SW480 (cell line): ENCODE measurements at places on chromosomes 5 and 9.
A peak's percentile ranks its signal among the peaks of the same experiment; 100 is the strongest.

DNA sequence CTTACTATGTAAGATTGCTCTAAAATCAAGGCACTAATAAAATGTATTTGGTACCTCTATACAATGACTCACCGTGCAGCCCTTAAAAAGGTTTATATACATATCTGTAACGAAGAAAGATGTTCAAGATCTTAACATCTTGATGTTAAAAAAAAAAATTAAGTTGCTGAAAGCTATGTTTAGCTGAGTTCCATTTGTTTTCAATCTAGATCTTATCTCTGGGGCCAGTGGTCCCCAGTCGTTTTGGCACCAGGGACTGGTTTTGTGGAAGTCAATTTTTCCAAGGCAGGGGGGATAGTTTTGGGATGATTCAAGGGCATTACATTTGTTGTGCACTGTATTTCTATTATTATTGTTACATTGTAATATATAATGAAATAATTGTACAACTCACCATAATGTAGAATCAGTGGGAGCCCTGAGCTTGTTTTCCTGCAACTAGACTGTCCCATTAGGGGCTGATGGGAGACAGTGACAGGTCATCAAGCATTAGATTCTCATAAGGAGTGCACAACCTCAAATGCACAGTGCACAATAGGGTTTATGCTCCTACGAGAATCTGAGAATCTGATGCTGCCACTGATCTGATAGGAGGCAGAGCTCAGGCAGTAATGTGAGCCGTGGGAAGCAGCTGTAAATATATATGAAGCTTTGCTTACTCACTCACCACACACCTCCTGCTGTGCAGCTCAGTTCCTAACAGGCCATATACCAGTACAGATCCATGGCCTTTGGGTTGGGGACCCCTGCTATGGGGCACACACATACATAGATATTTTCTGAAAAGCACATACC, 27.6 kb upstream of the TSLP start:
- peak; percentile 24 for DNase-seq

DNA sequence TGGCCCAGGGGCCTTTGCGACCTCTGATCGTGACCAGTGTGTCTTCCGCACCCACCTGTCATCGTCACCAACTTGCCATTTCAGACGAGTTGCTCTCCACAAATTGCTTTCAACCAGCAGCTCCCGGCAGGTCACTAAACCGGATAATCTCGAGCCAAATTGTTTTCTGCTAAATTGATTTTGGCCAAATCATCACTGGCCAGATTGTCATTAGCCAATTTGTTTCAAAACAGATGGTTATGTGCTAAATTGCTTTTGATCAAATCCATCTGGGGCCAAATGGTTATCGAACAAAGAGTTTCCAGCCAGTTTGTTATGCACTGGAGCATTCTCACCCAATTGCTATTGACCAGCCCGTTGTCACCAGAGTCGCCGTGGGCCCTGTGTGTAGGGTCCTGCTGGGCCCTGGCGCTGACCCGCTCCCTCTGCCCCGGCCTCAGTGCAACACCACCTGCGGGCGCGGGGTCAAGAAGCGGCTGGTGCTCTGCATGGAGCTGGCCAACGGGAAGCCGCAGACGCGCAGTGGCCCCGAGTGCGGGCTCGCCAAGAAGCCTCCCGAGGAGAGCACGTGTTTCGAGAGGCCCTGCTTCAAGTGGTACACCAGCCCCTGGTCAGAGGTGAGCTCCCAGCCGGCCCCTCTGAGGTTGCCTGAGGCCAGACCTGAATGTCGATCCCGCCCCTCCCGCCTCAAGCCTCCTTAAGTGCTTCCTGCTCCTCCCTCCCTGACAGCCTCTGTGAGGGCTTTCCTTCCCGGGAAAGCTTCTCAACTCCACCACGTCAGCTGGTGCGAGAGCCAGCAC, 35.6 kb downstream of the ADAMTSL2 start:
- no peak for DNase-seq

GRCh38 chr9:21266733-21267484, 27.1 kb upstream of the IFNA14 start:
- no peak for DNase-seq

GRCh38 chr5:1279443-1280151, 15.3 kb downstream of the TERT start:
- no peak for DNase-seq

DNA sequence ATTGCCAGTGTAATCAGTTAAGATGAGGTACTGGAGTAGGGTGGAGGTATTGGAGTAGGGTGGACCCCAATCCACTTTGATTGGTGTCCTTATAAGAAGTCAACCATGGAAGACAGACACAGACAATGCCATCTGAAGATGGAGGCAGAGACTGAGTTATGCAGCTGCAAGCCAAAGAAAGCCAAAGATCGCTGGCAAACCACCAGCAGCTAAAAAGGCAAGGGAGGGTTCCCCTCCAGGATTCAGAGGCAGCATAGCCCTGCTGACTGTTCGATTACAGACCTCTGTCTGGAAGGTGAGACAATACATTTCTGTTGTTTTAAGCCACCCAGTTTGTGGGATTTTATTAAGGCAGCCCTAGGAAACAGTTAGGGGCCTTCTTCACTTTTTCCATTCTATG, 30.5 kb upstream of the CKMT2 start:
- DNase-seq, result no peak

GRCh38 chr9:68522131-68522530, 18.6 kb downstream of the TMEM252 start:
- DNase-seq, result no peak

DNA sequence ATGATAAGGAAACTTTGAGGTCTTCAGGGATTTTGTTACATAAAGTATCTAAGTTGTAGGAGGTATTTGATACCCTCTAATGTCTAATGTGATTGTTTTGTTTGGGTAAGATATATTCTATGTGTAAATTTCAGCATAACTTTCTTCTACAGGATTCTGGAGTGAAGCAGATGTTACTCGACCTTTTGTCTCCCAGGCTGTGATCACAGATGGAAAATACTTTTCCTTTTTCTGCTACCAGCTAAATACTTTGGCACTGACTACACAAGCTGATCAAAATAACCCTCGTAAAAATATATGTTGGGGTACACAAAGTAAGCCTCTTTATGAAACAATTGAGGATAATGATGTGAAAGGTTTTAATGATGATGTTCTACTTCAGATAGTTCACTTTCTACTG, 6.0 kb downstream of the MRPS30 start:
- no peak for DNase-seq

GRCh38 chr9:89661956-89662717, 57.3 kb downstream of the GADD45G start:
- DNase-seq, result peak; percentile 78

DNA sequence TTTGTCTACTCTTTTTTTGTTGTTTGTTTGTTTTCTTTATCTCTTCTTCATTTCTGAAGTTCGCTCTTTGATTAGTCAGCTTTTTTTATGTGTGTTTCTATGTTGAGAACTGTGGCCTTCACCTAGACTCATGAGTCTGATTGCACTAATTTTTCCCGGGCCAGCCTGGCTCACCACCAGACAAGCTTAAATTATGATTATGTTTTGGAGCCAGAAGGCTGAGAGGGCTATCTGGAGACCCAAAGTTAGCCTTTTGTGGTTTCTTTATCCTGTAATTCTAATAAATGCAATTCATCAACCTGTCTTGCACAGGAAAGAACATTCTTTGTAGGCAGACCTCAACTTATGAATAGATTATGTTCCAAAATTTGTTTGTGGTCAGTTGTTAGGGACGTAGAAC, 20.8 kb upstream of the ACTBL2 start:
- DNase-seq, result no peak

GRCh38 chr9:133249337-133249736, 25.7 kb downstream of the ABO start:
- DNase-seq, result no peak

GRCh38 chr9:110975278-110975677, 63.0 kb downstream of the LPAR1 start:
- DNase-seq, result no peak
